Amygdala (tissue), 56 donors: ENCODE measurements at places on chromosomes 16 and 17.

GRCh38 chr17:77186141-77186604 is 45.4 kb downstream of the SEC14L1 start:
- DNase-seq, result no peak

- no peak for DNase-seq
Measured at GRCh38 chr17:3643889-3644349, 7.4 kb downstream of the CTNS start.

DNA sequence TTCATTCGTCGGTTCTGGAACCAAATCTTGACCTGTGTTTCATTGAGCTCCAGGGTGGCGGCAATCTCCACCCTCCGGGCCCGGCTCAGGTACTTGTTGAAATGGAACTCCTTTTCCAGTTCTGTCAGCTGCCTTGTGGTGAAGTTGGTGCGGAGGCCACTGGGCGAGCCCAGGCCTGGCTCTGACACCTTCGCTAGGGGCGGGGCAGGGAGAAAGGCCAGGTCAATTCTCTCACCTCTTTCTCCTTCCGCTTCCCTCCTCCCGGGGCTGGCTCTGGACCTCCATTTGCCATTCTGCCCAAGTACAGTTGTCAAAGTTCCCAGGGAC is 1.2 kb downstream of the HOXB1 start:
- no peak for DNase-seq

- DNase-seq, result no peak
Measured at GRCh38 chr16:14241631-14242030, 170.5 kb downstream of the MRTFB start.

GRCh38 chr17:81868674-81869220 is 2.4 kb downstream of the ARHGDIA start:
- no peak for DNase-seq

DNA sequence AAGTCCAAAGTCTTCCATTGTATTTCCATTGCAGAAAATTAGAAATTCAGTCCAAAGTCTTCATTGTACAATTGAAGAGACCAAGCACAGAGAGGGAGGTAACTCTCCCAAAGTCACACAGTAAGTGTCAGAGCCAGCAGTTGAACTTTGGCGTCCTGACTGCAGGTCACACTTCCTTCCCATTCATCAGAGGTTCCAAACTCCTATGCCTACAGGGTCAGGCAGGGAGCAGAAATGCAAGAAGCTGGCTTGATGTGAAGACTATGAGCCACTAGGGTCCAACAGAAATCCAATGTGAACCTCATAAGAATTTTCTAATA is 44.7 kb upstream of the GRIN2A start:
- DNase-seq, result no peak

DNA sequence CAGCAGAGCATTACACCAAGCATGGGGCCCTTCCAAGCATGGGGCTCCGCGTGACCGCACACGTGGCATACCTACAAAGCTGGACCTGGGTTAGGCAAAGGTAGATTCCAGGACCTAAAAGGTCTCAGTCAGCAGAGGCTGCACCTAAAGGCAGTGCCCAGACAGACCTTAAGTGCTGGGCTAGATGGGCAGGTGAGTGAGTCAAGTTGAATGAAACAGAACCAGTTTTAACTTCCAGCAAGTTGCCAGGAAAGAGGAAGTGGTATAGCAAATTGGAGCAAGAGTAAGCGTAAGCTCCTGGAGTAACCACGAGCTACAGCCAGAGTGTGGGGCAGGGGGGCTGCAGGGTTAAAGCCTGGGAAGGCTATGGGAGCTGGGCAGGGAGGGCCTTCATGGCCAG is 49.5 kb downstream of the SRCIN1 start:
- no peak for DNase-seq

DNA sequence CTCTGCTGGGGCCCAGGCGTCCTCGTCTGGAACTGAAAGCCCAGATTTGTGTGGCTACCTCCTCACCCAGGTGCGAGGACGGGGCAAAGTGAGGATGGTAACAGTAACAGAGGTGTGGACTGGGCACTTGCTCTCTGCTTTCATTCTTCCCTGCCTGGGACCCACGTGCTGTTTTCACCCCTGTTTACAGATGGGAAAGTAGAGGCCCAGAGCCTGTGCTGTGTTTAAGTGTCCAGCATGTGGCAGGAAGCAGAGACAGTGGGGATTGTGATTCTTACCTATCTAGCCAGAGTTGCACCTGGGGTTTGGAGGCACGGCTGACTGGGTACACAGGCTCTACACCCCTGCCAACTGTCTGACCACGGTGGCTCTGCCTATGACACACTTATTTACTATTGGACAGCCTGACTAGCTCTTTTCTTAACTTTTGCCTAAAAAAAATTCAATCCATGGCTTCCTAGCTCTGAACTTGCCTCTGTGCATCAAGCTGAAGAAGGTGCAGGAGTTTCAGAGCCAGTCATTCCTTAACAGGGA is 155.4 kb downstream of the CLEC16A start:
- DNase-seq, result no peak

DNA sequence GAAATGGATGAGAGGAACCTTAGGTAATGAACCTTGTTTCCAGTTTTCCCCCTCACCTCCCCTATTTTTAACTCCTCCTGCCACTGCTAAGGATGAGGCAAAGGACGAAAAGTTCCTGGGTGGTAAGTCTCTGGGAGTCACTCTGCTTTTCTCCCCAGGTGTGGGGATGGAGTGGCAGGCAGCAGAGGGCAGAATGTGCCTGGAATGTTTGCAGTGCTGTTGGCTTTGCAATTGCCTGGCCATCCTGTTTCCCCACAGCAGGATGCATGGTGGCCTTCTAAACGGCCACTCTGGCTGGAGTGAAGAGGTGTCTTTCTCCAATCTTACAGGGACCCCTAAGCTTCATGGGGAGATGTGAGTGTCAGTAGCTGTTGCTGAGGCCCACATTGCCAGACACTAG is 432.5 kb upstream of the ZFHX3 start:
- DNase-seq, result no peak

DNA sequence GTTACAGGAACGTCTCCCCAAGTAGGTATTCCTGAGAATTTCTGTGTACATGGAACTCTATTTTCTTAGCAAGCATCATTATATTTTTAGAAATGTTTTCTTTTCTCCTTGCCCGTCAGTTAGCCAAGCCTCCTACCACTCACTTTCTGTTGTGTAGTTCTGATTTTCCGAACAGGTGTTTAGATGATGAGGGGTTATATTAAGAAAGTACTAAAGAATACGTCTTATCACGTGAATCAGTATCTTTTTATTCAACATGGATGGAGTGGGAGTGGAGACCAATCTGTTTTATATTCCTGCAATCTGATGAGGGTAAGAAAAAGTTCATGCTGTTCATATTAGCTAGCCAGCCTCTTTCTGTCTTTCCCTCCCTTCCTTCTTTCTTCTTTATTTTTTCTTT is 29.4 kb downstream of the MSI2 start:
- no peak for DNase-seq
